Ovary (tissue), 10 donors: ENCODE measurements at places on chromosomes 16 and 17.

GRCh38 chr16:19708296-19709205 lies 9.5 kb downstream of the KNOP1 start:
- no peak for DNase-seq

DNA sequence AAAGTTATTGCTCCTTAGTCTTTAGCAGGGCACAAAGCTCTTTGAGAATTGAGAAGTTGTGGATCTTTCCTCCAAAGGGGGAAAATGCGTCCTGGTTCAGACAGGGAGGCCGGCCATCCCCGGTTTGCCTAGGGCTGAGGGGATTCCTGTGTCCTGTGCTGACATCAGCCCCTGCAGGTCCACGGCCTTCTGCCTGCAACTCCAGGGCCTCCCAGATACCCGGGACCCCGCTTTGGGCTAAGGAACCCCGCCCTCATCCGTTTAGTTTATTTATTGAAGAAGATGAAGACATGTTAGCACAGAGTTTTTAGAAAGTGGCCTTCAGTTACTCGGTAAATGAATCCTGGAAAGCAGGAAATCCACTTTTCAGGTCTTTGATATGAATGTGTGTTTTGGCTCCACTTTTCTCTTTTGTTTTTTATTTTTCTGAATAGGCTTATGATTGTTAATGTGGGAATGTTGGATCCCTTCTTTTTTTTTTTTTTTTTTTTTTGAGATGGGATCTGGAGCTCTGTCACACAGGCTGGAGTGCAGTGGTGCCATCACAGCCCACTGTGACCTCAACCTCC lies 65.6 kb downstream of the CRISPLD2 start:
- DNase-seq: no peak

DNA sequence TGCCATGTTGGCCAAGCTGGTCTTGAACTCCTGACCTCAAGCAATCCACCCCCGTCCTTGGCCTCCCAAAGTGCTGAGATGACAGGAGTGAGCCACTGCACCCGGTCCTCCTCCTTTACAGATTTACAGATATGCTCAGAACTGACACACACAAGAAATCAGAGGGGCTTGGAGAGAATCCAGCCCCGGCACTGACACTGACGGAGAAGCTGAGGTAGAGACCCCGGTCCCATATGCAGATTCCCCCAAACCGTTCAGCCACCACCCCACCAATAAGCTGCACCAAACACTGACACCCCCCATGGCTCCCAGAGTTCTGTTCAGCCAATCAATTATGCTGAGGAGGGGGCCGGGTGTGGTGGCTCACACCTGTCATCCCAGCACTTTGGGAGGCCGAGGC lies 141.1 kb upstream of the RPH3AL start:
- no peak for DNase-seq

DNA sequence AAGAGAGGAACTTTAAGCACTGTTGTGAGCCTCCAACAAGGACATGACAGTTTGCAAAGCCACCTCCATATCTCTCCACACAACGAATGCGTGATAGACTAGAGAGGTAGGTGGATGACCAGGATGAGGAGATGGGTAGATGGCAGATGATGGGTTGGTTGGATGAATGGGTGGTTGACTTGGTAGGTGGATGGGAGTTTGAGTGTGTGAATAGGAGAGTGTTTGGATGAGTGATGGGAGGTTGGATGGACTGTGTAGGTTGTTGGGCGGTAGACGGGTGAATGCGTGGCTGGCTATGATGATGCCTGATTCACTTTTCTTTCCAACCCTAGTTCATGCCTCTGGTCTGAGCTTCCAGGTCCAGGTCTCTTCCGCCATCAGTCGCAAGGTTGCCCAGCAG lies 4.1 kb downstream of the CDH16 start:
- no peak for DNase-seq

DNA sequence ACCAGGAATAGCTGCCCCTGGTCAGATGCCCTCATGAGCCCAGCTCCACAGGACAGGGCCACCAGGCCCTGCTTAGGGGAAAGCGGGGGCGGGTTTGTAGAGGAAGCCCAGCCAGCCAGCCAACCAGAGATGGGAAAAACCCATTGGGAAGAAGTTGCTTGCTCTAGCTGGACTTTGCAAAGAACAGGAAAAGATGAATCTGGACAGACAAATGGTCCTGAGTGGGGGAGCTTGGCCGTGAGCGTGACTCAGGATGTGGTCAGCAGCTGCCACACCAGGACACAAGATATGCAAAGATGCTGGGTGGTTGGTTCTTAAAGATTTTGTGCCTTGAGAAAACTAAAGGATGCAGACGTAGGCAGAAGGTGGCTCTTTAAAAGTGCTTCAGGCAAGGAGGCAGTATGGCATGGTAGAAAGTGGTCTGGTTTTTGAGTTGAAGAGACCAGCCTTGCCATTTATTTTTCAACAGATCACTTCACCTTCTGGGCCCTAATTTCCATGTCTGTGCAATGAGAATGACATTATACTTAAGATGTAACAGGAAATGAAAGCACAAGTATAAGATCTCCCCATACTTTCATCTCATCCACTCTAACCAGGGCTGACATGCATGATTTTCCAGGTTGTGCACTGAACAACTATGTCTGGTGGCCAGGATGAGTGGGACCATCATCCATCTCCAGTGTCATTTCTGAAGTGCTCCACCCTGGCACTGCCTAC lies 27.8 kb upstream of the HEATR6 start:
- no peak for DNase-seq

- no peak for DNase-seq
Observed at GRCh38 chr17:27420211-27420950, 35.9 kb upstream of the KSR1 start.

DNA sequence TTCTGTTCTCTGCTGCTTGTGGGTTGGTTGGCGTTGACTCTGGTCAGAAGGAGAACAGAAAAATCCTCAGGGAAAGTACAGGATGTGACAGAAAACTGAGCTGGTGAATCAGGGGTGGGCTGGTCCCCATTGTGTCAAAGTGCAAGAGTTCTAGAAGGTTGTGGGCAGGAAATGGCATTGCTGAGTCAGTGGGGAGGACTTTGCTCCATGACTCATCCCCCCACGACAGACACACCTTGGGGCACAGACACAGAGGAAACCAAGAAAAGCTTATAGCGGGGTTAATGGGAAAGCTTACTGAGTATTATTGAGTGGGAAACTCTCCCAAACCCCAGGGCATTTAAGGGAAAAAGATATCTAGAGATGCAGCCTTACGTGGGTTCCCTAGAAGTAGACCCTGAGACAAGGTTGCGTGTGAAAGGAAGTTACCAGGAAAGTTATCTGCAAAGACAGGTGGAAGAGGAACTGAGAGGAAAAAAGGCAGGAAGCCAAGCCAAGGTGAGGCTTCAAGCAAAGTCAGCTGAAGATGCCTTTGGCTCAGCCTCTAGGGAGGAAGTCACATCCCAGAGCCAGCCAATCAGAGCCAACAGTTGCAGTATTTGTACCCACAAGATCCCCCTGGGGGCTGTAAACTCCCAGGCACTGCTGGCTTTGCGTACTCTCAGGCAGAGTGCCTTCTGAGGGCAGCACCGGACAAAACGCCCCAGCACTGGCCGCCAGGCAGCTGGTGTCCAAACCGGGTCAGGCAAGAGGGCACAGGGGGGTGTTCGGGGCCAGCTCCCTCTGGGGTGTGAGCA lies 86.4 kb downstream of the FOXL1 start:
- no peak for DNase-seq

DNA sequence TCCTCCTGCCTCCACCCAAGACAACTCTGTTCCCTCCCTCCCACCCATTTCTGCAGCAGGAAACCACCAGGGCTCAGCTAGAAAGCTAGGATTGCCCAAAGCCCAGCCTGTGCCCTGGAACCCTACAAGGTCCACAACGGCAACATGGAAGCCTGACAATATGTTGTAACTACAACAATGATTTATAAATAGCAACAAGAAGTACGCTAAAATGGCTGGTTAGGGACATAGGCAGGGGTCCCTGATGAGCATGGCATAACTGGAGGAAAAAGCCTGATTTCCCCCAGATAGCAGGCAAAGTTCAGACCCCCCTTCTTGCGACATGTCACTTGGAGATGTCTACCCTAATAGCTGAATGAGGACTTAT lies 6.6 kb downstream of the ST3GAL2 start:
- DNase-seq: no peak

GRCh38 chr16:56483394-56483793 lies 32.0 kb downstream of the OGFOD1 start:
- no peak for DNase-seq

GRCh38 chr17:69733171-69734012 lies 318.9 kb downstream of the MAP2K6 start:
- DNase-seq: no peak

DNA sequence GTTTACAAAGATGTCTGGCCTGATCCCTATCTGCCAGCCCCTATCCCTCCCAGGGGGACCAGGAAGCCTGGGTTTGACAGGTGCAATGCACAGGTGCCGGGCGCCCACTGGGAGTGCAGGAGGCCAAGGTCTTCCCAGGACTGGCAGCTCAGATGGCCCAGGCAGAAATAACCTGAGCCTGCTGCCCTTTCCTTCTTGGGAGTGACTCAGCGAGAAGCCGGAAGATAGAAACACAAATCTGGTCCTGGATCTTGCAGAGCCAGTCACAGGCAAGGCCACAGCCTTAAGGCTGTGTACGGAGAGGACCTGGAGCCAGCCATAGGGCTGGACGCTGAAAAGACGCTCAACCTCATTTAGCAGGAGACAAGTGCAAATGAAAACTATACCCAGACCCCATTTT lies 27.7 kb downstream of the GPR142 start:
- no peak for DNase-seq

DNA sequence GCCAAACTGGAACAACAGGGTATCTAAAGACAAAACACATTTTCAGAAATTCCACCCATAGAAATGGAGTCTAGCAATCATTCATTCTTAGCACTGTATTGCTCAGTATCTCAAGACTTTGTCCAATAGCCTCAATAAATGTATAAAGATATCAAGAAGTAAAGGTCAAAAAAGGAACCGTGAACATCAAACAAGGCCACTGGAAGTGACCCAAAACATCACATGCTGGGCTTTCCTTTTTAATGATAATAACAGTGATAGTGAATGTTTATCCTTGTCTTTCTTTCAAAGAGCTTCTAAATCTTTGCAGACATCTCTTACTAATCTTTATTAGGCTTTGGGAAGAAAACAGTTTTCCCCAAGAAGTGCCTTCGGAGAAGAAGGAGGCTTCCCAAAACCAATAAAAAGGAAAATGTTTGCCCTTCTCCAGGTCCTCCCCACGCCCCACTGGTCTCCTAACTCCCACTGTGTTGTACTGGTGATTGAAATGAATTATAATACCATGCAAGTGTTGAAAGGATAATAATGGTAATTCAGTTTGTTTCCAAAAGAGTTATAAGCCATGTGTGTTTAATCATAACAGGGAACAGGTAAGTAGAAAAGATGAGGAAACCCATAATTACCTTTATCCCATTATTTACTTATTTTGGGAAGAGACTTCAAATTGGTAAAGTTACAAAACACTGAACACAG lies 18.6 kb downstream of the RNF43 start:
- DNase-seq: no peak

GRCh38 chr17:81128774-81129173 lies 36.5 kb upstream of the PVALEF start:
- DNase-seq: no peak

DNA sequence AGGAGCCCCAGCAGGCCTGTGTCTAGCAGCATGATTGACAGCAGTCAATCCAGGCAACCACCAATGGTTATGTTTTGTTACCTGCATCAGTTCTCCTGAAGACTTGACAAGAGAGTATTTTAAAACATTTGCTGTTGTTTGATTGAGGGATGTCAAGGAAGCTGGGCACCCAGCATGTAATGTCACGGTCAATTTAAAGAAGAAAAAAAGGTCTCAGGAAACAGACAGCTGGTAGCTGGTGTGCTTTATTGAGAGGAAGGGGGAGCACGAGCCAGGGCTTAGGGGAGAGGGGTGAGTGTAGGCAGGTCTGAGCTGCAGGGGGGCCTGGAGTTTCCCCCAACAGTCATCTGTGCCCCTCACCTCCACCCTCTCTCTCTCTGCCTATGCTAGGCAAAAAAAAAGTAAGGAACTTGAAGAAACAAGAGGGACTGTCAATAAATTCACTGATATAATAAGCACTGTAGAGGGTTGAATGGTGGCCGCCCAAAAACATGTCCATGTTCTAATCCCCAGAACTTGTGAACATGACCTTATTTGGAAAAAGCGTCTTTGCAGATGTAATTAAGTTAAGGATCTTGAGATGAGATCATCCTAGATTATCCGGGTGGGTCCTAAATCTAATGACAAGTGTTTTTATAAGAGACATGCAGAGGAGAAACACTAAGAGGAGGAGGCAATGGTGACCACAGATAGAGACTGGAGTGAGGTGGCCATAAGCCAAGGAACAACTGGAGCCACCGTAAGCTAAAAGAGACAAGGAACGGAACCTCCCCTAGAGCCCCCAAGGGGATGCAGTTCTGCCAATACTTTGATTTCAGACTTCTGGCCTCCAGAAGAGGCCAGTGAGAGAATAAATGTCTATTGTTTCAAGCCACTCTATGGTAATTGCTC lies 14.5 kb downstream of the TSPOAP1 start:
- DNase-seq: no peak

DNA sequence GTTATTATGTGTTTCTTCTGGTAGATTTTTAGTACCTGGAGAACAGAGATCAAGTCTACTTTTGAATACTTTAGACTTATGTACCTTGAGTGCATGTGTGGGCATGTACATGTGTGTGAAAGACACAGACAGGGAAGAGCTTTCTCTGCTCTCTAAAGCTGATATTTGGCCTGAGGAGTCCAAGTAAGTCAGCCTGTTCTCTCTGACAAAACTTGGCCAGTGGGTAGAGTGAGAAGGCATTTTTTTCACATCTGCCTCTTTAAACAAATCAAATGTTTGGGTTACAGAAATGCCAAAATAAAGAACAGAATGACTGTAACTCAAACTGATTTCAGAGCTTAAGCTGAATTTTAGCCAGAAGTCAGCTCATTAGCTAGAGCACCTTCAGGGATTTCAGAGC lies 309.7 kb upstream of the DYNLRB2 start:
- no peak for DNase-seq

- no peak for DNase-seq
Observed at GRCh38 chr17:37770631-37771518, 26.0 kb upstream of the HNF1B start.

DNA sequence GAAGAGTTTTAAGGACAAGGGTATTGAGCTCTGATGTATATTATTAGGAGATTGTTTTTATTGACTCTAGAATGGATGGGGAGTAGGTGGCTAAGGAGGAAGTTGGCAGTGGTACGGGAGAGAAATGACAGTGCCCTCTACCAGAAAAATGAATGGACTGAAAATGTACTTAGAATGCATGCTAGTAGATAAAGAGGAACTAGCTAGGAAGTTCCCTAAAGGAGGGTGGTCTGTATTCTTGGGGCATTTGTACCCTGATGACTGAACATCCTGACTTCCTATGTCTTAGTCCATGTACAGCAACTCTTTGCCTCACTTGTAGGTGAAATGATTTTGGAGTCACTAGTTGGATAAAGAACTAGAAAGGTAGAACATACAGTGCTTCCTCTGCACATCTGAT lies 581.5 kb upstream of the RBFOX1 start:
- DNase-seq: no peak

GRCh38 chr16:57588831-57589230 lies 39.6 kb upstream of the ADGRG1 start:
- DNase-seq: no peak

GRCh38 chr16:67822511-67822910 lies 15.8 kb downstream of the TSNAXIP1 start:
- no peak for DNase-seq

GRCh38 chr17:787641-788221 lies 5.6 kb downstream of the MRM3 start:
- no peak for DNase-seq

GRCh38 chr17:17548044-17548443 lies 43.5 kb downstream of the PEMT start:
- no peak for DNase-seq
